ENCODE measurements at places on chromosomes 2 and 18. TPM values are rescaled to one million over a fixed set of nuclear protein-coding genes. Genes with fewer than 3 reads are reported as not detected.

Gene FER1L5
- not detected for total RNA-seq

Gene CDK5R2
- total RNA-seq, result not detected

Gene PCARE
- total RNA-seq, result not detected

DNA sequence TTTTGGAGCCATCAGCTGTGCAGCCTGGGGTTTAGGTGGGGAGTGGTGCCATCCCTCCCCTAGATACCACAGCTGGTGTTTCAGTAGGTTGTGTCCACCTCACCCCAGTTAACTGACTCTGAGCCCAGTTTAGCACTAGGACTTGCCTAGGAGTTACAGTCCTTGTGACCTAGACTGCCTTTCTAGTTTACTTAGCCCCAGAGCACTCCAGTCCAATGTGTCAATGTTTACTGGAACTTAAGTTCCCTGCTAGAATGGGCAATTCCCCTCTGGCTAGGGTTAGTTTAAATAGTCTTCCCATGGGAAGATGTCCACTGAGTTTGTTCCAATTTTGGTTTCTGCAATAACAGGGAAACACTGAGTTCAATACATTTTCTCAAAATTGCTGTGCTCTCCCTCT lies 909.2 kb downstream of the CCDC85A start:
- no peaks in the 10 kb centered on the region for H3K36me3 ChIP-seq
- H3K27me3 ChIP-seq, result no peaks in the 10 kb centered on the region
- DNase-seq, result no peak
- no peak overlapping the region for H3K4me3 ChIP-seq

DNA sequence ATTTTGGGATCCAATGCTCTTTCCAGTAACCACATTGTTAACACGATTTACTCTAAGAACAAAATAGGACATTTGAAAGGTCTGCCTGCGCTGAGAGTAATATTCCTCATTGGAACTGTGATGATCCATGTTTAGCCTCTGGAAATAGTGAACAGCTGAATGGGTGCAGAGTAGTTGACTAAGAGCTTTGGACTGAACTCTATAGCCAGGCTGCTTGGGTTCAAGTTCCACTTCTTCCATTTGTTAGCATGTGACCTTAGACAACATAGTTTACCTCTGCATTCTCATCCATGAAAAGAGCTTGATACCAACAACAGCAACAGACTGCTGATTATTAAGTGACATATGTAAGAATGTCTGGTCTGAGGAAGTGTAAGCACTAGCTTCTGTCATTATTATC lies 128.3 kb upstream of the MMADHC start:
- no peak overlapping the region for H3K4me3 ChIP-seq
- H3K27ac ChIP-seq, result no peak overlapping the region
- H3K36me3 ChIP-seq, result no peaks in the 10 kb centered on the region

Gene TIGD1
- 10.5 TPM for total RNA-seq

DNA sequence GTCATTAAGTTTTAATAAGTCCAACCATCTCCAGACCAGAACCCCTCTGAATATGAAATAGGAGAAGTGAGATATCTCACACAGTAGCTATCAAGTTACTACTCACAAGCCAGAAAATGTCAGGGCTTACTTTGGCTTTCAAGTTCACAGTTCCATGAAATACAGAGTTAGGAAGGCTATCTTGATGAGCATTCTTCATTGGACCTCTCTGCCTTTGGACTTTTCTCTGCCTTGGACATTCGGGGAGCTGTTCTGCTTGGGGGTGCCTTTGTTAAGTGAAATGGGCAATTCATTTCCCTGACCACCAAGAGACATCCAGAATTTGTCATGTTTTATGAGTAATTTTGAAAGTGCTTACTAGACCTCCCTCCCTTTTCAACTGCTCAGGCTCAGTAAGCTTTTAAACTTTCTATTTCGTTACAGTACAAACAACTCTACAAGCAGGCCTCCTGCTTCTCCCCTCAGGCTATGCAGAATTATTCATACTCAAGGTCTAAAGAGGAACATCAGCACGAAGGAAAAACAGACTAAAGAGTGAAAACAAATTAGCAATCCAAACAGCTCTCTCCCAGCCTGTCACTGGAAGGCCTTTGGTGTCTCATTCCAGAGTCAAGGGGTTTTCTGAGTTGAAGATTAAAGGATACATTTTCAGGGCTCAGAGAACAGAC lies 95.3 kb downstream of the MREG start:
- H3K4me3 ChIP-seq, result no peak overlapping the region
- peaks cover 14% of the 10 kb centered on the region for H3K4me1 ChIP-seq
- H3K36me3 ChIP-seq, result no peaks in the 10 kb centered on the region
- no peak for DNase-seq
- H3K27ac ChIP-seq, result peak overlapping the region; percentile 10

Gene GCG
- total RNA-seq, result not detected

DNA sequence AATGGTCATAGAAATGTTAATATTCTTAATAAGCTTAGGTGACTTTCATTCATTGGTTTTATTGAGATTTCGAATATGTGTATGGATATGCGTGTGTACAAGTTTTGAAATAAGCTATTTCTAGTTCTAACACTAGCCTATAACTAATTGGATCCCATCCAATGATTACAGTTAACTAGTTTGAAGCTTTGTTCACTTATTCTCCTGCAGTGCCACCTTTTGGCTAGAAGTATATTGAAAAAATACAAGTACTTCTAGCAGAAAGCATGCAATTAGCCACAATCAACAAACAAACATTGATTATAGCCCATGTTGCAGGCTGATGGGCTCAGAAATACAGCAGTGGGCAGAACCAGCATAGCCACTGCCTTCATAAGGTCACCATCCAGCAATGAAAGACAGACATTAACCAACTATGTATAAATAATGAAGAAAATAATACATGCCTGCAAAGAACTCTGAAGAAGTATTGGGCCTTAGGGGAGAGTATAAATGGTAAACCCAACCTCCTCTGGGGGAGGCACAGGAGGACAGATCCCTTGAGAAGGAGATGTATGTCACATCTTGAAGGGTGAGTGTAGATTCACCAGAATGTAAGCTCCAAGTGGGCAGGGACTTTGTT lies 5.1 kb upstream of the PIEZO2 start:
- no peak overlapping the region for H3K27ac ChIP-seq
- no peaks in the 10 kb centered on the region for H3K4me1 ChIP-seq
- no peak overlapping the region for H3K4me3 ChIP-seq
- no peaks in the 10 kb centered on the region for H3K36me3 ChIP-seq
- H3K27me3 ChIP-seq, result peaks cover 21% of the 10 kb centered on the region

DNA sequence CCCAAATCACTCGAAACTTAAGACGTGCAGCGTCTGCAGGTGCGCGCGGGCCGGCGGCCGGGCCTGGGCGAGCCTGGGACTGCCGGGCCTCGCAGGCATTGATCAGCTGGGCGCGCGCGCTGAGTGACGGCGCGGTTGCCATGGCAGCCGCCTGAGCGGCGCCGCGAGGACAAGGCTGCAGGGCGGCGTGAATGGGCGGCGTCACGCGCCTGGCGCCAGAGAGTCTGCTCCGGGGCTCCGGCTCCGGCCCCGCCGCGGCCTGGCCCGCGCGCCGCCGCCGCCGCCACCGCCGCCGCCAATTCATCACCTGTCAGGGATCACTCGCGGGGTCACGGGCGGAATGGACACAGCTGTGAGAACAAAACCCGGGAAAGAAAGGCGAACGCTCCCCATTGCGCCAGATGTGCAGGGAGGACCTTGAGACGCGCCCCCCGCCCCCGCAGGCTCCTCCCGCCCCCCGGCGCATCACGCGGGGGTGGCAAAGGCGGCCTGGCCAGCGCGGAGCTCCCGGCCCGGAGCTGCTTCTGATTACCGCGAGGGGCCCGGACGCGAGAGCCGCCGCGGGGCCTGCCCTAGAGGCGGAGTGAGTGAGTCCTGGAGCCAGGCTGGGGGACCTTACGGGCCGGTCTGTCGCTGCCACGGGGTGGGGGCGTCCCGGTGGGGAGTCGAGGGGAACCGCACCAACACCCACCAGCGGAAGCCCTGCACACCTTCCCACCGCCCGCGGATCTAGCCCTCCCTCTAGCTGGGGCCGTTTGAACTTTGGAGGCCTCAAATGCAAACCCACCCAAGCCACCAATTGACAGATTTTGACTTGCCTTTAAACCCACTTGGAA lies 2.9 kb upstream of the ID2 start:
- peaks cover 33% of the 10 kb centered on the region for H3K27me3 ChIP-seq
- peak overlapping the region; percentile 92 for H3K27ac ChIP-seq
- DNase-seq, result peak; percentile 92
- peaks cover 29% of the 10 kb centered on the region for H3K36me3 ChIP-seq
- H3K4me1 ChIP-seq, result peaks cover 51% of the 10 kb centered on the region

DNA sequence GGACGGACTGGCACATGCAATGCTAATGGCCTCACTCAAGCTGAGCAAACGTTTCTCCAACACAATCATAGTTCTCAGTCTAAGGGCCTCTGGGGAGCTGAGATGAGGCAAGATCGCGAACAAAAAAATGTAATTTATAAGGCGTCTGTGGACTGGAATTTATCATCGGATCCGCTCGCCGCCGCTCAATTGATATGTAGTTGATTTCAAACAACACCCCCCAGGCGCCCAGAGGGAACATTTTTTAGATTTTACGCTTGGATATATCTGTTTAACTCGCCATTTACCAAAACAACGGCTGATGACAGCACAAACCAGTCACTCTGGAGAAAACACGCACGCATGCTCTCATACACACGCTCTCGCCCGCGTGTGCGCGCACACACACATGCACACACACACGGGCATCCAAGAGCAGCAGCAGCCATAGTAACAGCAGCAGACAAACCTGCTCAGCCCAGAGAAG lies 335.8 kb downstream of the SMAD2 start:
- DNase-seq, result no peak
- no peaks in the 10 kb centered on the region for H3K4me1 ChIP-seq
- no peak overlapping the region for H3K4me3 ChIP-seq
- peaks cover 17% of the 10 kb centered on the region for H3K27me3 ChIP-seq
- H3K36me3 ChIP-seq, result no peaks in the 10 kb centered on the region
- H3K27ac ChIP-seq, result no peak overlapping the region

DNA sequence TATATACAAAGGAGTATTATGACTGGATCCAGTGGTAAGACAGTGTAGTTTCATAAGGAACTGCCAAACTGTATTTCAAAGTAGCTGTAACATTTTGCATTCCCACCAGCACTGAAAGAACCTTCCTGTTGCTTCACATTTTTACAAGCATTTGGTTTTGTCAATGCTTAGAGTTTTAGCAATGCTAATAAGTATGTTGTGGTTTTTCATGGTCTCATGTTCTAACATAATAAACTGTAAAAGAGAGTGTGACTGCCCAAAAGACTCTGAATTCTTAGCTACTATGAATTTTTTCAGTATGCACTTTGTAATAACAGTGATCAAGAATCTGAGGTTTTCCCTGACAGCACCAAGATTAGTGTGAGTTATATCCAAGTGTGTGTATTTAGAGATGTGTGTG lies 604.2 kb downstream of the XIRP2 start:
- H3K27ac ChIP-seq, result no peak overlapping the region
- no peak for DNase-seq
- no peaks in the 10 kb centered on the region for H3K27me3 ChIP-seq
- H3K36me3 ChIP-seq, result no peaks in the 10 kb centered on the region
- no peaks in the 10 kb centered on the region for H3K4me1 ChIP-seq
- H3K4me3 ChIP-seq, result no peak overlapping the region

Gene TBR1
- total RNA-seq, result 0.02 TPM

DNA sequence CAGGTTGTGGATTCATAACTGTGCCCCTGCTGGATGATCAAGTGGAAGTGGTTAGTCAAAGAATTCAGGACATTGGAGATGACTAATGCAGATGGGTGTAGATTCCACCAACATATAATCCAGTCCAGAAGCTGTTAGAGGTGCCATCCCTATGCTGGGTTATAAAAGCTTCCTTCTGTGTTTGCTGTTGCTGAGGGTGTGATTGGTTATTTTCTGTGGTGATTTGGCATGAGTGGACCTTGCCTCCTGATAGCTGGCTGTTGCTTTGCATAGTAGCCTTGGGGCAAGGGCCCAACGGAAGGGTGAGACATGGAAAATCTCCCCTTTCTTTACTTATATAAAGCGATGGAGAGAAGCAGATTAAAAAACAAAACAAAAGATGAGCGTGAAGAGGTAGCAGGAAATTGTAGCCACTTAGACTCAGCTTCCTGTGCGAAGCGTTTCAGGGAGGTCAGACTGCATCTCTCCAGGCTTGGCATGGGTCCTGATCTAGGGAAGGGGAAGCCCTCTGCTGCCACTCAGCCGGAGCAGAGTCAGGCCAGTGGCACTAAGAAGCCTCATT lies 190.4 kb downstream of the FMNL2 start:
- no peak overlapping the region for H3K4me3 ChIP-seq
- DNase-seq, result no peak
- H3K27me3 ChIP-seq, result peaks cover 10% of the 10 kb centered on the region
- no peaks in the 10 kb centered on the region for H3K4me1 ChIP-seq
- H3K36me3 ChIP-seq, result no peaks in the 10 kb centered on the region
- no peak overlapping the region for H3K27ac ChIP-seq

Gene C18orf54
- total RNA-seq, result 12.7 TPM

GRCh38 chr2:155235710-155236109 lies 537.2 kb downstream of the KCNJ3 start:
- H3K27me3 ChIP-seq, result no peaks in the 10 kb centered on the region
- no peaks in the 10 kb centered on the region for H3K4me1 ChIP-seq
- H3K4me3 ChIP-seq, result no peak overlapping the region
- no peak overlapping the region for H3K27ac ChIP-seq

Gene IRS1
- total RNA-seq, result 2.8 TPM

Gene RAX
- not detected for total RNA-seq

GRCh38 chr2:204468746-204469429 lies 76.4 kb upstream of the PARD3B start:
- no peaks in the 10 kb centered on the region for H3K36me3 ChIP-seq
- H3K27ac ChIP-seq, result no peak overlapping the region
- H3K27me3 ChIP-seq, result peaks cover 14% of the 10 kb centered on the region

DNA sequence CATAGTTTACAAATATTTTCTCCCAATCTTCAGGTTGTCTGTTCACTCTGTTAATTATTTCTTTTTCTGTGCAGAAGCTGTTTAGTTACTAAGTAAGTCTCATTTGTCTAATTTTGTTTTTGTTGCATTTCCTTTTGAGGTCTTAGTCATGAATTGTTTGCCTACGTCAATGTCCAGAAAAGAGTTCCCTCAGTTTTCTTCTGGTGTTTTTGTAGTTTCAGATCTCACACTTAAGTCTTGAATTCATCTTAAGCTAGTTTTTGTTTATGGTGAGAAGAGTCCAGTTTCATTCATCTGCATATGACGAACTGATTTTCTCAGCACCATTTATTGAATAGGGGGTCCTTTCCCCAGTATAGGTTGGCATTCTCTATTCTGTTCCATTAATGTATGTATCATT lies 1252.2 kb upstream of the TMEFF2 start:
- H3K36me3 ChIP-seq, result no peaks in the 10 kb centered on the region
- H3K27me3 ChIP-seq, result no peaks in the 10 kb centered on the region
- no peaks in the 10 kb centered on the region for H3K4me1 ChIP-seq
- H3K4me3 ChIP-seq, result no peak overlapping the region
- no peak overlapping the region for H3K27ac ChIP-seq
- no peak for DNase-seq

DNA sequence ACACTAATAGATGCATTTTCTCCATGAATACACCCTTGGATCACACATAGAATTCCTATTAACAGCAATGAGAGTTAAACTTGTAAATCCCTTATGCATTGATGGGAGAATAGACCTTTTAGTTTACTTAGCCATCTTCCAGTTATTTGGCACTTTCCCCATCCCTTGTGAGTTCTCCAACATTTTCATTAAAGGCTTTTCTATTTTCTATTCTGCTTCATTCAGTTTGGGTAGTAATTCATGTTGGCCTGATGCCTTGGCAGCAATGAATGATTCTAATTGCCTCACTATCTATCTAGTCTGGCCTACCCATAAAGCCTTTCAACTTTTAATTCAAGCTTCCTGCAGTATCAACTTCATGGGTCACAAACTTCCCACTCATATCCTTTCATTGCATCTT lies 32.3 kb downstream of the TBR1 start:
- no peaks in the 10 kb centered on the region for H3K36me3 ChIP-seq
- H3K4me3 ChIP-seq, result no peak overlapping the region
- DNase-seq, result no peak
- H3K27ac ChIP-seq, result no peak overlapping the region
- peaks cover 27% of the 10 kb centered on the region for H3K27me3 ChIP-seq

Measured in activated T-cell treated with anti-CD3 and anti-CD28 coated beads, Interleukin-2, amount 50 U/mL, for 72 hours (primary cell).